ENCODE measurements at places on chromosomes 13 and 19.

DNA sequence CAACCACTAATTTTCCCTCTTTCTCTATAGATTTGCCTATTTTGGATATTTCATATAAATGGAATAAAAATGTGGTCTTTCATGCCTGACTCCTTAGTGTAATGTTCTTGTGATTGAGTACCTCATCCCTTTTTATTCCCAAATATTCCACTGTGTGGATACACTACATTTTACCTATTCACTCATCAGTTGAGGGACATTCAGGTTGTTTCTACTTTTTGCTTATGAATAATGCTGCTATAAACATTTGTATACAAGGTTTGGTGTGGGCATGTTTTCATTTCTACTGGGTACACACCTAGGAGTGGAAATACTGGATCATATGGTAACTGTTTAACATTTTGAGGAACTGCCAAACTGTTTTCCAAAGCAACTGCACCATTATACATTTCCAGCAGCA, 5.1 kb upstream of the WBP4 start:
- no peak for DNase-seq

- DNase-seq, result no peak
These were observed 43.5 kb downstream of the CCL25 start for GRCh38 chr19:8096071-8096470.

DNA sequence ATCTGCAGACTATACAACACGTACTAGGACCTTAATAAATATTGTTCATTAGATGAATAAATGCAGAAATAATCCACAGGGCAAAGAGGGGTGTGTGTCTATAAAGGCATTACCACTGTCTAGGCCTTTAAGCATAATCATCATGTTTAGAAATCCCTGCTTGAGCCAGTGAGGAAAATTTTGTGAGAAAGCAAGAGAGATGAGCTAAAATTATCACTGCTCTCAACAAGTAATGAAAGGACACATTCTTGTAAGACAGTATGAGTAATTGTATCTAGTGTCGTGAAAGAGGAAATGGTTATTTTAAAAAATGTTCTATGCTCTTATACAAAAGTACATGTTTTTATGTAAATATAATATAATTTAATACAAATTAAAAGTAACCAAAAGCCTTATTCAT, 1699.4 kb downstream of the PCDH9 start:
- DNase-seq, result no peak

DNA sequence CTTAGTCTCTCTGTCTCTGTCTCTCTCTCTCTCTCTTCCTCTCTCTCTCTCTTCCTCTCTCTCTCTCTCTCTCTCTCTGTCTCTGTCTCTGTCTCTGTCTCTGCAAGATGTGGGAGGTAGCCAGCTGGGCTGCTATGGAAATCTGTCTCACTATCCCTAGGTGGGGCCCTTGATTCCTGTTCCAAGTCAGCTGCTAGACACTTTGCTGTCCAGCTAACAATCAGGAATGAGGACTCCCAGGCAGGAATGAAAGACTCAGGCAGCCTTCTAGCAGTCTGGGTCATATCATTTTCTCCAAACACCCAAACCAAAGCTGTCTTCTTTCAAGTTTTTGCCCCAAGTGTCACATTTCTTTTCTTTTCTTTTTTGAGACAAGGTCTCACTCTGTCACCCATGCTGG, 23.2 kb downstream of the CATSPERD start:
- DNase-seq, result peak; percentile 56

GRCh38 chr13:60617991-60618733, 221.1 kb downstream of the TDRD3 start:
- DNase-seq, result no peak

DNA sequence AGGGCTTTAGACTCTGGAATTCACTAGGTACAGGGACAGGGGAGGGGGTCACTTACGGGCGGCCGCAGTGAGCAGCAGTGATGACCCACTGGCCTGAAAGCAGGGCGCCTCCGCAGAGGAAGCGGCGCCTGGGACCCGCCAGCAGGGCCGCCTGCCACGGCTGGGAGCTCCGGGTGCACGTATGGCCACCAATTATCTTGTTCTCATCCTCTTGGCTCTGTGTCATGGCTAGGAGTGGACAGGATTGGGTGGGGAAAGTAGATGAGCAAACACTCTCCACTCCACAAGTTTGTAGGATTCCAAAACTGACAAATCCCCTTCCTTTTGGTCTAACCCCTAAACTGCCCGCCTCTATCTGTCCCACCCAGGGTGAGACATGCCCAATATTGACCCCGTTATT, 1.2 kb downstream of the KLK14 start:
- DNase-seq, result no peak

DNA sequence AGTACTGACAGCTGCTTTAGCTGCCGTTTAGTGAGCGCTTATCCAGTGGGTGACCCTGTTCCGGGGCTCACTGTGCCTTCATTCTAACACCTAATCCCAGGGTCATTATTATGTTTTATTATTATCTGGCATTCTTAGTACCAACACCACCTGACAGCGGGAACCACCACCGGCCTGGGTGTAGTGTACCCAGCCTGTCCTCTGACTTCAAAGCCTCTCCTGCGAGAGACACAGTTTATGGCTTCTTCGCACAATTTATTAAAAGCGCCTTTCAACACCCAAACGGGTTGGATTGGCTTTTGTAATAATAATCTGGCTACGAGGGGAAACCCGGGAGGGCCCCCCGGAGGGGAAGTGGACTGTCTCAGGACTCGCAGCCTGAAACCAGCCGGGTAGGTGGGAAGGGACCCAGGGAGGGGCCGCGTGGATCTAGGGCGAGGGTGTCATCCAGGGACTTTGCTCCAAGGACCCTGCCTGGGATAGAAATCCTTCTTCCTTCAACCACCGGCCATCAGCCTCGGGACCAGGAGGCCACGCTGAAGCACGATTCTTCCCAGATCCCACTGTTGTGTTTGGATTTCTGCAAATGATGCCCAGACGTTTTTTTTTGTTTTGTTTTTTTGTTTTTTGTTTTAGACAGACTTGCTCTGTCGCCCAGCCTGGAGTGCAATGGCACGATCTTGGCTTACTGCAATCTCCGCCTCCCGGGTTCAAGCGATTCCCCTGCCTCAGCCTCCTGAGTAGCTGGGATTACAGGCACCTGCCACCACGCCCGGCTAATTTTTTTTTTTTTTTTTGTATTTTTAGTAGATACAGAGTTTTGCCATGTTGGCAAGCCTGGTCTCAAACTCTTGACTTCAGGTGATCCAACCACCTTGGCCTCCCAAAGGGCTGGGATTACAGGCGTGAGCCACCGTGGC, 1.6 kb upstream of the ZBTB7A start:
- DNase-seq, result no peak

DNA sequence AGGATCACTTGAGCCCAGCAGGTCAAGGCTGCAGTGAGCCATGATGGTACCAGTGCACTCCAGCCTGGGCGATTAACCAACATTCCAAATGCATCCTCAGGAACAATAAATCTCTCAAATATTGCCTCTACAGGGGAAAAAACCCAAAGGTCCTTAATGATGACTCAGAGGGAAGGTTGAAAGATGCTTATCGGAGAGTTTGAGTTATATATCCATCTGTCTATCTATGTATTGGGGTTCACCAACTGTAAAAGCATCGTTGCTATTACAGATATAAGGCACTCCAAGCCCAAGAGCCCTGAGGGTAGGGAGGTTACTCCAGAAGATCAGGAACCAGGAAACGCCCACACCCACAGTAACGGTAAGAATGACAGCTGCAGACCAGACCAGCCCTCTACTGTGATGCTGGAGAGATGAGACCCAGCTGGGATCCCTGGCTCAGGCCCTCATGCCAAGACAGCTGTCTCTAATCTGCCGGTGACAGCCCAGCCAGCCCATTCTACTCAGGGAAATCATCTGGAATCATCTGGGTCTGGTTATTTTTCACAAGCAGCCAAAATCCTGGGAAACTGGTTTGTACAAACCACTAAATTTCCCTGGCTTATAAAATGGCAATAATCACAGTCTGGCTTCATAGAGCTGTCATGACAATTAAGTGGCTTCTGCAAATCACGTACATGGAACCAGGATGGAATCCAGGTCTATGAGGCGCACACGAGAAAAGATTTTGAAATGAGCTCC, 23.8 kb downstream of the TEX101 start:
- DNase-seq, result no peak

DNA sequence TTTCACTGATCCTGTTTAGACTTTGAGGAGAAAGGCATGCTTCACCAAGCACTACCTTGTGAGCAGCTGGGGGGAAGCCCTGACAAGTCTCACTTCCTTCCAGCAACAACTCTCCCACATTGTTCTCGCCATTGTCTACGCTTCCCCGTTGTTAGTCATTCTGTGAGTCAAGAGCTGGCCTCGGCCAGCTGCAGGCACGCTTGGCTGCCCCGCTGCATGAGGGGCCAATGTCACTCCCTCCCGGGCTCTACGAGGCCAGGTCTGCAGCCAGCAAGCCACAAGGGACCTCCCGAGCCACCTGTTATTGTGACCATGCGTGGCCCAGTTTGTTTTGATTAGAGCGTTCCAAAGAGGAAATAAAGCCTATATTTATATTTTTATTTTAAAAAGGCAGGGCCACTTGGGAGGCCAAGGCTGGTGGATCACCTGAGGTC, 220.9 kb downstream of the FOXO1 start:
- DNase-seq, result no peak

DNA sequence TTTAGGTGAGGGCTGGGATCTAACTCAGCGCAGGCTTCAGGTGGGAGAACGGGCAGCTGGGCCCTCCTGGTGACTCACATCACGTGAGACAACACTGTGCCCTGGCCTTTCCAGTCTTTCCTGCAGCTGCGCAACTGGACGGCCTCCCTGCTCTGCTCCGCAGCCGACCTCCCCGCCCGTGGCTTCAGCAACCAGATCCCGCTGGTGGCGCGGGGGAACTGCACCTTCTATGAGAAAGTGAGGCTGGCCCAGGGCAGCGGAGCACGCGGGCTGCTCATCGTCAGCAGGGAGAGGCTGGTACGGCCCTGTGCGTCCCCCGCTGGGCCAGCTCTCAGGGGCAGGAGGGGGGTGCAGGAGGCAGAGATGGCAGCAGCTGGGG, 8.8 kb downstream of the SPPL2B start:
- DNase-seq, result peak; percentile 91

GRCh38 chr19:40366697-40367561, 18.4 kb downstream of the PLD3 start:
- DNase-seq, result peak; percentile 97

DNA sequence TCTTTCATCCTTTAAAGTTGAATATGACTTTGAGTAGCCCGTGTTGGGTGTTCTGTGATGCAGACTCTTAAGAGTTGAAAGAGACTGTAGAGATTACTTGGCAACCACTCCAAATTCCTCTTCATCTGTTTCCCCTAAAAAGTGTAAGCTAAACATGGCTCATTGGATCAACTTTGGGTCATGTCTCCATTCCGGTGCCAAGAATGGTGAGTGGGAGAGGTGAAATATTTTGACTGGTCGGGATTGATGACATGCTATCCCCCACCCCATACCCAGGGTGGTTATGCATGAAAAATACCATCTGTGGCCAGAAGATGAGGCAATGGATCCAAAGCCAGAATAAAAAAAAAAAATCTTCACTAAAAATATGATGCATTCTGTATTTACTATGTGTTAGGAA, 281.3 kb upstream of the SOX21 start:
- DNase-seq, result no peak

- DNase-seq, result no peak
These were observed 2.1 kb upstream of the PTPRS start for GRCh38 chr19:5342573-5343201.

All from islet precursor cell (in vitro differentiated cells).